ENCODE measurements at places on chromosomes 2 and 18. TPM values are rescaled to one million over a fixed set of nuclear protein-coding genes. Genes with fewer than 3 reads are reported as not detected.

TRIP12 gene
- polyA plus RNA-seq = 209 TPM

KCNG2 gene
- polyA plus RNA-seq = 0.33 TPM

MOCOS gene
- polyA plus RNA-seq = 1.2 TPM

TEX261 gene
- polyA plus RNA-seq = 55.9 TPM

DNA sequence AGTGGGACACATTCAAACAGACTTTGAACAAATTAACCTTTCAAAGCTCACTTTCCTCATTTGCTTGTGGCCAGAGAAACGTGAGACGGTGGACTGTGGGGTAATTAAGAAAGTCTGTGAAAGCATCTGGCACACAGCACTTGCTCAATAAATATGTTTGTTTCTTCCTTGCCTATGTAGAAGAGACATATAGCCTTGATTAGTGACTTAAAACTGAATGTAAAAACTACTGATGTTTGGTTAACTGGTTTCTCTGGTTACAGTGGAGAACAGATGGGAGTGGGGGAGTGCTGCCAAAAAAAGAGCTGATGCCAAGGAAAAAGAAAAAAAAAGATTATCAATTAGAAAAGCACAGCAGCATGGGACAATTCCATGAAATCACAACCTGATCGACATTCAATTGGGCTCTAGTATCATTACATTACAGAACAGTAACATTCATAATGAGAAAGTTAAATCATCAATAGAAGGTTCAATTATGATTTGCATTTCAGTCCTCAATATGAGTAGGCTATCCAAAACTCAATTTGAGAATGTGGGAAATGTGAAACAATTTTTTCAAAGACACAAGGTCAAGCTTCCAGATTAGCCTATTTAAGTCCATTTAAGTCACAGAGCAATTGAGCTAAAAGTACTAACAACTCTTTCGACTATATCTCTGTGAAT lies 14.7 kb downstream of the CUL3 start:
- DNase-seq = no peak

DNA sequence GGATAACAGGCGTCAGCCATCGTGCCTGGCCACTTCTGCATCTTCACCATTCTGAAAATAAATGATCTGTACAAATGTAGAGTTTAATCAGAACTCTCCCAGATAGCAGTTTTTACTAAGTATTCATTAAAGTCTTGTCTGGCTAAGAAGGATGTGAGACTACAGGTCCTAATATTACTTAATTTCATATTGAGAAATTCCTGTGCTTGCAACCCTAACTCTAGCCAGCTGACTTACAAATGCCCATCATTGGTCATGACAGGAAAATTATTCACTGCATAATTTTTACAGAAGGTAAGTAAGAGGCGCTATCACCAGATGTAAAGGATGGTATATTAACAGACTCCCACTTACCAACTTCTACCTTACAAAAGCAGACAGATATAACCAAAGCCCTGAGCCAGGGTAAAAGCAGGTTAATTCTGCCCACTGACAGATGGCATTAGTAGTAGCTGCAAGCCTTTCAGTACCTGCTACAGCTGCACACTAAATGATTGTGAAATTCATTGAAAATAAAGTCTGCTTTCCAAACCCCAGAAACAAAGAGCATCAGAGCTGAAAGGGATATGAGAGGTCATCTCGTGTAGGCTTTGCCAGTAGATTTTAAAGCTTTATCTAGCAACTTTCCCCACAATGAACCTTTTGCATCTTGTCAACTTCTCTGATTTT lies 271.3 kb upstream of the STON1 start:
- no peak for DNase-seq

GRCh38 chr18:11669948-11670275 lies 19.2 kb upstream of the GNAL start:
- DNase-seq = no peak

DNA sequence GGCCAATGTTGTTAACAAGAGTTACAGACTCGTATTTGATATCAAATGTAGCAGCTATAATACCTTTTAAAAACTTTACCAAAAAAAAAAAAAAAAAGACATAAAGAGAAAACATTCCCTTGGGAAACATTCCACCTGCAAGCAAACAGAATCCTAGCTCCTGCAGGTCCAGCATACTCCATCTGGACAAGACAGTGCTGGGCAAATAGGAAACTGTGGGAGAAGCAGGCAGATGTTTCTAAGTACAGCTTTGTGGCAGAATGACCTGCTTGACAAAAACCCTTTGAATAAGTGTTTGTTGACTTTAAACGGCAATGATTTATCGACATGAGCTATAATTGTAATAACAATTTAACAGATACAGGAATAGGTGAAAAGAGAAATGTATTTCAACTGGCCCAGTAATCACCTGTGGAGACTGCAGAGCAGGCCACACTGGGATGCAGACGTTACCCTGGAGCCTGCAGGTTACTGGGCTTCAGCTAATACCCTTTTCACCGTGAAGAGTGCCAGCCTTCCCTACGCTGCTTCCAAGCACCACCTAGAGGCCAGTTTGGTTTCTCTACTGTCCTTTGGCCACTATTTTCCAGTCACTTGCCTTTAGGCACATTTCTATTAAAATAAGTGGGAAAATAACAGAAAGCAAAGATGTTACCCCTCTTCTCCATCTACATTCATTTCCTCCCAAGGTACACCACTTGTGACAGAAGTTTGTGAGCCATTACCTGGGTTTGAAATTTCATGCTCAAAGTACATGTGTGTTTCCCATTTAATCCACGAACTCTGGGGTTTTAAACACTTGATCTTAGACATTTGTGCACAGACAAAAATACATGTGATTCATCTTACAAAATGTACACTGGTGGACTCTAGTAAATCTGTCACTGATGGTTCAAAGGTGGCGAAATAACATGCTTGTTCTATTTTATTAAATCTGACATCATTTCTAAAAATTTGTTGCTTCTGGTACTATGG lies 96.9 kb upstream of the ZNF397 start:
- DNase-seq = peak; percentile 49

- no peak for DNase-seq
Measured at GRCh38 chr2:232810444-232810843, 34.1 kb upstream of the KCNJ13 start.

DNA sequence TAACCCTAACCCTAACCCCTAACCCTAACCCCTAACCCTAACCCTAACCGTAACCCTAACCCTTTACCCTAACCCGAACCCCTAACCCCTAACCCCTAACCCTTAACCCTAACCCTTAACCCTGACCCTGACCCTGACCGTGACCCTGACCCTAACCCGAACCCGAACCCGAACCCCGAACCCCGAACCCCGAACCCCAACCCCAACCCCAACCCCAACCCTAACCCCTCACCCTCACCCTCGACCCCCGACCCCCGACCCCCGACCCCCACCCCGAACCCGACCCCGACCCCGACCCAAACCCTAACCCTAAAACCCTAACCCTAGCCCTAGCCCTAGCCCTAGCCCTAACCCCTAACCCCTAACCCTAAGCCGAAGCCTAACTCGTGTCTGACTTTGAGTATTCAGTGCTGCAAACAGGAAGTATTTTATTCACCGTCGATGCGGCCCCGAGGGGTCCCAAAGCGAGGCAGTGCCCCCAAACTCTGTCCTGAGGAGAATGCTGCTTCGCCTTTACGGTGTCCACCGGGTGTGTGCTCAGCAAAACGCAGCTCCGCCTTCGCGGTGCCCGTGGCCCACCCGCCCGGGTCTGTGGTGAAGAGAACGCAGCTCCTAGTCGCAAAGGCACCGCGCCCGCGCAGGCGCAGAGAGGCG lies 36.0 kb downstream of the FAM110C start:
- no peak for DNase-seq

DNA sequence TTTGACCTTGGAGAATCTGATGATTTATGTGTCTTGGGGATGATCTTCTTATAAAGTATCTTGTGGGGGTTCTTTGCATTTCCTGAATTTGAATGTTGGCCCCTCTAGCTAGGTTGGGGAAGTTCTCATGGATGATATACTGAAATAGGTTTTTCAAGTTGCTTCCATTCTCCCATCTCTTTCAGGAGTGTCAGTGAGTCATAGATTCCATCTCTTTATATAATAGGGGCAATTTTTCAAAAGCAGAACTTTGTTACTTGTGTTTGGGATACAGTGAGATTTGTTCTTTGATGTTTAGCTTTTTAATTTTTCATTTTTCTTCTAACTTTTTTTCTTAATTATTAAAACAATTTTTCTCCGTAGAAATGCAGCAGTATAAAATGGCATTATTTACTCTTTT lies 19.4 kb downstream of the TMEM87B start:
- DNase-seq = no peak
